Activated CD8-positive, alpha-beta T cell treated with anti-CD3 and anti-CD28 coated beads for 36 hours (primary cell): ENCODE measurements at places on chromosomes 5 and 9. TPM values are rescaled to one million over a fixed set of nuclear protein-coding genes. Genes with fewer than 3 reads are reported as not detected.
A peak's percentile ranks its signal among the peaks of the same experiment; 100 is the strongest.

DNA sequence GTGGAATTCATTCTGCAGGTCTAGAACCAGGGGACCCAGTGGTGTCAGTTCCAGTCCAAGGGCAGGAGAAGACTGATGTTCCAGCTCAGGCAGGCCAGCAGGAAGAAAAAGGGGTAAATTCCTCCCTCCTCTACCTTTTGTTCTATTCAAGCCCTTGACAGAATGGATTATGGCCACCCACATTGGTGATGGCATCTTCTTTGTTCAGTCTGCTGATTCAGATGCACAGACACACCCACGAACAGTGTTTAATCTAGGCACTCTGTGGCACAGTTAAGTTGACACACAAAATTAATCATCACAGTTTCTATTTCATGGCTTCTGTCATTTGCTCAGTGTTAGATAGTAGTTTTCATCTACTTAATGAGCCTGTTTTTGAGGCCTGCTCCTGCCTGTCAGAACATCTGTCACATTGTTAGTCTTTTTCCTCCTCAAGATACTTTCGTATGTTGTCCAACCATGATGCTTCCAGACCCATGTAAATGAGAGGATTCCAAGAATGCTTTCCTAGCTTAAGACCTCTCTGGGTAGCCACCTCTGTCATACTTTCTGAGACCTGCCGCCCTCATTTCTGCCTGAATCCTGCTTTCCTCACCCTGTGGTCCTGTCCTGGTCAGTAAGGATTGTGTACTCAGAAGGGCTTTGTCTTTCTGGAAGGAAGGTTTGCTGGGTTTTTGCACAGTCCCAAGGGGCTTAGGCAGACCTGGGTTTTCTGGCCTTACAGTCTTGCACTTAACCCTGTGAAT, 72.5 kb downstream of the SPIN1 start:
- H3K36me3 ChIP-seq: peaks cover 10% of the 10 kb centered on the region
- peak overlapping the region; percentile 35 for H3K27ac ChIP-seq
- no peak overlapping the region for H3K4me3 ChIP-seq
- no peaks in the 10 kb centered on the region for H3K27me3 ChIP-seq
- peak; percentile 47 for DNase-seq
- H3K4me1 ChIP-seq: peaks cover 13% of the 10 kb centered on the region

The AMBP gene
- total RNA-seq: not detected

DNA sequence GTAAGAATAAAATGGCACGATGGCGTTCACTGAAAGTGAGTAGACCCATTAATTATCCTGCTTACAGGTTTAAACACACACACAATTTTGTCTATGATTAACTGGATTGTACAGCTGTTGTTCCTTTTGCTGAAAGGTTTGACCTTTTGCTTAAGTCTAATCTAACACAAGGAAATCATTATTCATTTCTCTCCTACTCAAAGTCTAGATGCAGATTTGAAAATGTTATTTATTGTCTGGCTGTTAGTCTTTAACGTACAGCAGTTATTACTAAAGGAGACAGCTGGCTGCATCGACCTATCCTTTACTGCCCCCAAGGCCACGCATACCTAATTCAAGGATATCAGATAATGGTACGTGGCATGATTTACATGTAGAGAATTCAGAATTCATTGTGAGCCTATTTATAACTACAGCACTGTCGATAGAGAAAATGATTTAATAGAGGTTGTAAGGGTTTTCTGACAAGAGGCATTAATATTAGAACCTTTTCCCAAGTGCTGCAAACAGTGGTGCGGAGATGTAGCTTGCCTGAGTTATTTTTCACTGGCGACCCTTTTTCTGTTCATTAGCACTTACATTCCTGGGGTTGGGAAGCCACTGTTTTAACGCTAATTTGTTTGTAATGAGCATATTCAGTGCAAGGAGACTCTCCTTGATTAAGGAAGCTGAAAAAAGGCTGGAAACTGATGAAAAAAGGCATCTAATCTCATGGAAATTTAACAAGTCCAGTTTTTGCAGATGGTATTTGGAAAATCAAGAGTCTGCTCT, 368.4 kb upstream of the GRAMD2B start:
- no peak for DNase-seq
- H3K4me3 ChIP-seq: no peak overlapping the region
- no peaks in the 10 kb centered on the region for H3K27me3 ChIP-seq
- H3K36me3 ChIP-seq: no peaks in the 10 kb centered on the region

DNA sequence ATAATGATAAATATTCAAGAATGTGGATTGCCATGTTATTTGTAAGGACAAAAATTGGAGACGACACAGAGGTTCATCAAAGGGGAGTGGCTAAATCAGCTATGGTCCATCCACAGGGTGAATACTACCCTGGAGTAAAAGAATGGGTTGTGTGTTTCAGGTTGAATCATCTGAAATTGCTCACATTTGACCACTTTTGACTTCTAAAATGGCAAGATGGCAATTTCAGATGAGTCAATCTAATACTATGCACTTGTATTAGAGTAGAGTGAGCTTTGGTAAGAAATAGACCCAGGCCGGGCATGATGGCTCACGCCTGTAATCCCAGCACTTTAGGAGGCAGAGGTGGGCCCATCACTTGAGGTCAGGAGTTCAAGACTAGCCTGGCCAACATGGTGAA, 131.8 kb downstream of the GAPVD1 start:
- H3K36me3 ChIP-seq: no peaks in the 10 kb centered on the region
- H3K4me3 ChIP-seq: no peak overlapping the region
- H3K27me3 ChIP-seq: no peaks in the 10 kb centered on the region
- no peak overlapping the region for H3K27ac ChIP-seq

DNA sequence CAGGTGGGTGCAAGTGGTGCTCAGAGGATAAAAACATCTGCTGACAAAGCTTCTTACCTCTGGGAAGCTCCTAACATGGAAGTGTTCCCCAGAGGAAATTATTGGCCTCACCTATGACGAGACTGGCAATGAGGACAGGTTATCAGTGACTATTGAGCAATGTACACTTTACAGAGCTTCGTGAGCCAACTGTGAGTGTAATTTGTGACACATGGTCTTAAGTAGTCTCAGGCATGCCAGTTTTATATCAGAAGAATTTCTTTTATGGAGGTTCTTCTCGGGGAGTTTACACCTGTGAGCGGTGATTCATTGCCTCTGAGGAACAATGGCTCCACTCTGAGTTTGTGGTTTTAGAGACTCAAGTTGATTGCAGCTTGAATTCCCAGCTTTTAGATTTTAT, 11.3 kb downstream of the ANKDD1B start:
- H3K27ac ChIP-seq: no peak overlapping the region
- no peak overlapping the region for H3K4me3 ChIP-seq
- H3K27me3 ChIP-seq: no peaks in the 10 kb centered on the region
- H3K36me3 ChIP-seq: no peaks in the 10 kb centered on the region
- DNase-seq: no peak
- H3K4me1 ChIP-seq: peaks cover 6% of the 10 kb centered on the region

The ANKRD55 gene
- total RNA-seq: not detected

GRCh38 chr9:72262063-72262462, 102.9 kb downstream of the ZFAND5 start:
- no peak overlapping the region for H3K27ac ChIP-seq
- H3K27me3 ChIP-seq: peaks cover 13% of the 10 kb centered on the region
- no peaks in the 10 kb centered on the region for H3K4me1 ChIP-seq
- DNase-seq: no peak

DNA sequence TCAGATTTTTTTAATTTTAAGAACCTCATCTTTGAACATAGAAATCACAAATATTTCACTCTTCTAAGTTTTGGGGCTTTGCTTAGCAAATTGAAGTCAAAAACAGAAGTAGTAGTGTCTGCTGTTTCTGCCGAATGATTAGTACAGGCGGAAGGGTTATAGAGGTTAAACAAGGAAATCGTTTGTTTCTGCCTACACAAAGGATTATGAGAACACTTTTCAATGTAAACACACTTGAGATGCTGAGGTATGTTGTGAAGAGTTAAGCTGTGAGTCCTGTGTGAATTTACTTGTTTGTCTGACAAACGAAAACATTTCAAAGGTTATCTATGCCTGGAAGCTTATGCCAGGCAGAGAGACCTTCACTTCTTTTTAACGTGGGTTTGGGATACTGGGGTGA, 224.8 kb downstream of the CETN3 start:
- H3K27me3 ChIP-seq: peaks cover 2% of the 10 kb centered on the region
- no peak overlapping the region for H3K27ac ChIP-seq
- DNase-seq: no peak
- no peaks in the 10 kb centered on the region for H3K4me1 ChIP-seq

DNA sequence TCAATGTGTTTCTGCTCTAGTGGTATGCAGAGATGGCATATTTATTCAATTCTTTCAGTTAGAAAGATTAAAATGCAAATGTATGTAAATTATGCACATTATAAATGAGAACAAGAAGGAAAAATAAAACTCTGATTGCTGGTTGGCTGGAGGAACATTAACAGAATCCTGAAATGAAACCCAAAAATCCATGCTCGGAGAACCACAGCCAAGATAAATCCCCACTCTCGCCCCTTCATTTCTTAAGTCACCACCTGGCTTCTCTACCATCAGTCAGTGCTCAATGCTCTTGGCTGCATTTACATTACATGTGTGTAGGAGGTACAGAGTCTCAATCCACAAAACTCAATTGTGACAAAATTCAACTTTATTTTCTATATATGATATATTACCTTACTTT, 184.9 kb downstream of the TRIM36 start:
- H3K4me1 ChIP-seq: no peaks in the 10 kb centered on the region
- DNase-seq: no peak
- H3K4me3 ChIP-seq: no peak overlapping the region

The SPATA31D4 gene
- total RNA-seq: not detected

The BSPRY gene
- 8.2 TPM for total RNA-seq

The TAS2R1 gene
- not detected for total RNA-seq

The PCDHGB6 gene
- total RNA-seq: 0.09 TPM

The SPOCK1 gene
- total RNA-seq: not detected

- H3K27ac ChIP-seq: no peak overlapping the region
- H3K4me1 ChIP-seq: no peaks in the 10 kb centered on the region
- no peak for DNase-seq
- no peaks in the 10 kb centered on the region for H3K27me3 ChIP-seq
- H3K36me3 ChIP-seq: no peaks in the 10 kb centered on the region
- no peak overlapping the region for H3K4me3 ChIP-seq
Measured at GRCh38 chr5:29902859-29903258, 1290.6 kb upstream of the CDH6 start.

DNA sequence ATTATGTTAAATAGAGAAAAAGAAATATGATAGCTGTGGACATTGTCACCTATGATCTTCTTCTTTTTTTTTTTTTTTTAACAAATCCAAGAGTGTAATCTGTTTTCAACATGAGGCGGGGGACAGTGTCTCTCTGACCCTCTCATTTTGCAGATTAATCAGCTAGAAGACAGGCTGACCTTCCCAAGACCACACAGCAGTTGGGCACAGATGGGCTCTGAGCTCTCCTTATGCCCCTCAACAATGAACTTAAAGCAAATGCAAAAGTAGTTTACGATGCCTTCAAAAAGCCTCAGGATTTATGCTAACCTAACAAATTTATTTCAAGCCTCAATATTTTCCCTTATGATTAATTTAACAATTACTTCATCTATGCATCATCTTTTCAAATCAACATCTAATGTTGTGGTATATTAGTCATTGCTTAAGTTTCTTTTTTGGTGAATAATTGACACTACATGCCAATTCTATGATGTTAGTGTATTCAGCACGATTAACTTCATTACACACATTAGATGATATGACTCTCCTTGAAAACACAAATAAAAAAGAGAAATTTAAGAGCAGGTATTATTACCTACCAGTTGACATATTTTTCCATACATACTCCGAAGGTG, 7.4 kb downstream of the NFIL3 start:
- H3K27ac ChIP-seq: peak overlapping the region; percentile 86
- DNase-seq: no peak
- peaks cover 74% of the 10 kb centered on the region for H3K4me1 ChIP-seq
- H3K36me3 ChIP-seq: peaks cover 47% of the 10 kb centered on the region
- peak overlapping the region; percentile 44 for H3K4me3 ChIP-seq
- no peaks in the 10 kb centered on the region for H3K27me3 ChIP-seq
